Suppressor macrophage (primary cell): ENCODE measurements at places on chromosomes 16 and 17.
A peak's percentile ranks its signal among the peaks of the same experiment; 100 is the strongest.

- DNase-seq, result no peak
These were observed 9.8 kb downstream of the GABARAPL2 start for GRCh38 chr16:75575958-75576357.

- DNase-seq, result no peak
These were observed 490.5 kb upstream of the CA10 start for GRCh38 chr17:52648995-52649394.

DNA sequence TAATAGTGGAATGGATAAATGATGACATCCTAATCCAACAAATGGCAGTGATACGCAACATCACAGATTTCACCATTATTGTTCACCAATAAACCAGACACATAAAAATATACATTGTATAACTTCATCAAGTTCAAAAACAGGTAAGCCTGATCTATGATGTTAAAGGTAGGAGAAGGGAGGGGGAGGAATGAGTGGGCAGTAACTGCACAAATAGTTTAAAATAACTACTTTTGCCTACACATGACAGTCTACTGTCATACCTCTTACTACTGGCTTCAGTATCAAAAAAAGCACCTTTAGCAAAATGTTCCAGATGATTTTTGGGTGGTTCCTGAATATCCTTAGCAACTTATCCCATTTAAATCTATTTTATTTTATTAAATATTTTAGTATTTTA lies 28.8 kb downstream of the CHCT1 start:
- no peak for DNase-seq

- DNase-seq, result no peak
These were observed 236.6 kb upstream of the MYOCD start for GRCh38 chr17:12429116-12429515.

DNA sequence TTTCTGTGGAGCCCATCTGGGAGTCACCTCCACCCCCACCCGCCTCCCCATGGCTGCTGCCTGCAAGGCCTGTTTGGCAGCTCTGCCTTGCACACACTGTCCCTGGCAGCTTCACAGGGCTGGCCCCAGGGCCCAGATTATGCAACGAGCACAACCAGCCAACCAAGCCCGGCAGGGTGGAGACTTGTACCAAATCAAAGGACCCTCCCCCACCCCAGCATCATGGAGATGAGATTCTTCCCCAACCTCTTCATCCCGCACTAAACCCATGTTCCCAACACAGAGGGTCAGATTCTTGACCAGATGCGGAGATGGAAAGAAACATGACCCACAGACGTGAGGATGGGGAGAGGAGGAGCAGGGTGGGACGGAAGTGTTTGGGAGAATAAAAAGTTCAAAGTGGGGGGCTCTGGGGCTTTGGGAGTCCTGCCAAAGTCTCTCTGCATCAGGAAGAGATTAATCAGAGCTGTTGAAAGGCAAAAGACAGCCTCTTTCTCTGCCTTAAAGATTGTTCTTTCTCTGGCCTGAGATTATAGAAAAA lies 3.8 kb downstream of the SMARCD2 start:
- DNase-seq, result no peak

GRCh38 chr16:47055136-47055885 lies 81.8 kb upstream of the DNAJA2 start:
- no peak for DNase-seq

DNA sequence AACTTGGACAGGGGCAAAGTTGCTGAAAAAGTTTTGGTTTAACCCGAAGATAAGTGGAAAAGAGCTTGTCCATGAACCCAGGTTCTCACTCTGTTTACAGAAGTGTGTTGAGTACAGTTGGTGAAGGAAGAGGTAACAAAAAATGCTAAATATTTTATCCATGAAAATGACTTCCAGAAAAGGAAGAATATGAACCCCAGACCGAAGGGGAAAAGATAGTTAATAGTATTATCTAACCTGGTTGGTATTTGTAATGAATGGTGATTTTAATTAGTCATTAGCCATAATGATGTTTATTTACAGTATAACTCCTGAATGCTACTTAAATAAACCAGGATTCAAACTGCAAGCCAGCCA lies 574 bp upstream of the TMEM106A start:
- peak; percentile 5 for DNase-seq

DNA sequence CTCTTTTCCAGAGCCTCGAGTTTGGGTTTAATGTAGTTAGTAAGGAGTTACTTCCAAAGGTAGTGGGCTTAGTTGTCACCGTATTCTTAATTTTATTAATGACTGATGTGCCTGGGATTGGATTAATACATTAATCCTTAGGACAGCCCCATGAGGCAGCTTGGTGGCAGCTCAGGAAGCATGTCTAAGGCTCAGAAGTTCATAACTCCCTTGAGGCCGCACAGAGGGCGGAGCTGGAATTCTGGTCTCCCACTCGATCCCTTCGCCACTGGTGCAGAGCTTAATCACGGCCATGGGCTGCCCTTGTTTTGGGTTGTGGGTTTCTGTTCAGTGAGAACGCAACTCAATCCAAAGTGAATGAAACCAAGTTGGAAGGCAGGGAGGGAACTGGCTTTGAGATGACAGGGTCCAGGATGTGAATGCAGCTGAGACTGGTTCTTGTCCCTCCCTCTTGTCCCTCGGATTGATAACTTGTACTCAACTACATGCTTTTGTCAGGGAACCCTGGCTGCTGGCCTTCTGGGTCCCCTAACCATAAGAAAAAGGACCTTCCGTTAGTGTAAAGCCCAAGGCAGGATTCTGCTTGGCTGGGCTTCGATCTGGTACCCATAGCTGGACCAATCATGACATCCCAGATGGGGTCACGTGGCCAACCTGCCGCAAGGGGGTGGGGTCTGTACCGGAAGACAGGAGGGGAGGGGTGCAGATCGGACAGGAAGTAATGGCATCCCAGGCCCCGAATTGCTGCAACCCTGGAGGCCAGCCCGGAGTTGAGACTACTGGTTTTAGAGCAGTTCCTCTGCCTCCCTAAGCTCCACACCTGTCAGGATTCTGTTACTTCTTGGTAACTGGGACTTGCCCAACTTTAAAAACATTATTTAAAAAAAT lies 45.4 kb downstream of the SNX20 start:
- DNase-seq, result no peak

DNA sequence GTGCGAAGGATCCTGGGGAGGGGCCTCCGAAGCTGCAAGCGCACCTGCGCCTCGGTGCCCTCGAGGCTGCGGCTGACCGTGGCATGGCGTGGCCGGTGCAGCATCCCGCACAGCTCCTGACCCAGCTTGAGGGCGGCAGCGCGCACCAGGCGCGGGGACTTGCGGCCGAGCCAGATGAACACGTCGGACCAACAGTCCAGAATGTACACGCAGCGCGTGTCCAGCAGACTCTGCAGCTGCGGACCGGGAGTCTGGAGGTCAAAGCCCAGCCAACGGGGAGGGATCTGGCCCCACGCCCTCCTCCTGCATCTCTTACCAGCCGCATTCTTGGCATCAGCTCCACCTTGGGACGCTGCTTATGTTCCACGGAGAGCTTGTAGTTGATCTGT lies 10.9 kb downstream of the FLII start:
- DNase-seq, result no peak

DNA sequence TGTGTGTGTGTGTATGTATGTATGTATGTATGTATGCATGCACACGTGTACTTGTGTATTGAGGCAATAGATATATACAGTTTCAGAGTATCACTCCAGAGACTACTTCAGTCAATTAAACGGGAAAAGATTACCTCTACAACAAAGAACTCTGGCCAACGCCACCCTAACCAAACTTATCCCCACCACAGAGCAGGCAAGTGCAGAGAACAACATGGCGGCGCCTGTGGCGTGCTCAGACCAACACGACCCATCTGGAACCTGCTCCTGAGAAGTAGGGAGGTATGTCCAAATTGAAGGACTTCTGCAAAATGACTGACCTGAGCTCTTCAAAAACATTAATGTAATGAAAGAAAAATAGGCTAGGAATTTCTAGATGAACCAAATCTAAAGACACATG lies 12.4 kb downstream of the USP22 start:
- DNase-seq, result no peak

DNA sequence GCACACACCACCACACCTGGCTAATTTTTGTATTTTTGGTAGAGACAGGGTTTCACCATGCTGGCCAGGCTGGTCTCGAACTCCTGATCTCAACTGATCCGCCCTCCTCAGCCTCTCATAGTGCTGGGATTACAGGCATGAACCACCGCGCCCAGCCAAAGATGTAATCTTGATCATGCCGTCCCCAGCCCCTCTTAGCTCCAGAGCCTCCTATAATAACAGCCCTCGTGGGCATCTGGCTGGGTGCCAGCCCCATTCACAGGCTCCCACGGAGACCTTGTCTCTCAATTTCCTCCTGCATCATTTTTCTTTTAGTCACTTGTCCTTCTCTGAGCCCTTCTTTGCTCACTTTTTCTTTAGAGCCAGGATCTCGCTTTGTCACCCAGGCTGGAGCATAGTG lies 94.2 kb downstream of the KATNIP start:
- no peak for DNase-seq

DNA sequence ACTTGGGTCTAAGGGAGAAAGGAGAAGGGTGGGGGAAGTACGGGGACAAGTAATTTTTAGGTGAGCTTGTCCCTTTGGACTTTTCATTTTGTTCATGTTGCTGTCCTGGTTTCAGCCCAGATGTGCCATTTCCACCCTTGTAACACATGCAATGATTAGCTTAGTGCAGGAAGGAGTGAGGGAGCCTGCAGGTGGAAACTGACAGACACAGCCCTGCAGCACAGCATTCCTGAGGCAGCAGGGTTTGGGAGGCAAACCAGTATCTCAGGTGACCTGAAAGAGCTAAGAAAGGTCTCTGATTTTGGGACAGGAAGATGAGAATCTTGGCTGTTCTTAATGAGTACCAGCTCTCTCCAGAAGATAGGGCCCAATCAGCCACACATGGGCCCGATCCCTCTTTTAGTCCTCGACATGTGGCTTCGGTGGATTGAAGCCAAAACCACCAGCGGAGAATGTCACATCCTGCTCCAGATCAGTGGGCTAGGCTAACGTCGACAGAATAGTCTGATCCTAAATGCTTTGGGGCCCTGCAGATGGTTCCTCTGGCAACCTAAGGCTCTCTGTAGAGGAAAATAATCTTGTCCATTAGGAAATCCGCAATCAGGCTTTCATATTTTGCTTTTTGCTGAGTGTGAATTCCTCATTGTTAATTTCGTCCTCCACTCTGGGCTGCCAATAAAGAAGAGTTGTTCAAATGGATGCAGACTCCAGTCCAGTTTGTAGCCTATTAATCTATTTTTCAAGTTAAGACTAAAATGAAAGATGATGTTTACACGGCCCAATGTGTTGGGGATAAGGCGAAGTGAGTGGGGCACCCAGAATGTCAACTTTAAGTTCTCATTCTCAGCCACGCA lies 3.8 kb upstream of the RNF157 start:
- peak; percentile 32 for DNase-seq

DNA sequence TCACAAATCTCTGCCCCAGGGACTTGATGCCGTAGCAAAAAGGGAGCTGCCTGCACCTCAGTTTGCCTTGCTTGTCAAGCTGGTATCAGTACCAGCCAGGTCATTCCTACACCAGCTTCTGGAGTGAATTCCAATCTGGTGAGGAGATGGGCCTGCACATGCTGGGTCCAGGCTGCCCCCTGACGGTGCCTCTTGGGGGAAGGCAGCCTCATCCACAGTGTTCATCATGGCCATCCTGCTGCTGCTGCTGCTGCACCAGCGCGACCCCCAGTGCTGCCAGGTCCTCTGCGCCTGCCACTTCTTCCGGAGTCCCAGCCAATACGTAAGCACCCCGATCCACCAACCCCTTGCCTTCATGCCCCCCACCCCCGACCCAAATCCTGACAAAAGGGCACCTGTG lies 8.3 kb downstream of the MRPL27 start:
- no peak for DNase-seq
